ENCODE measurements at places on chromosomes 6 and 20.

DNA sequence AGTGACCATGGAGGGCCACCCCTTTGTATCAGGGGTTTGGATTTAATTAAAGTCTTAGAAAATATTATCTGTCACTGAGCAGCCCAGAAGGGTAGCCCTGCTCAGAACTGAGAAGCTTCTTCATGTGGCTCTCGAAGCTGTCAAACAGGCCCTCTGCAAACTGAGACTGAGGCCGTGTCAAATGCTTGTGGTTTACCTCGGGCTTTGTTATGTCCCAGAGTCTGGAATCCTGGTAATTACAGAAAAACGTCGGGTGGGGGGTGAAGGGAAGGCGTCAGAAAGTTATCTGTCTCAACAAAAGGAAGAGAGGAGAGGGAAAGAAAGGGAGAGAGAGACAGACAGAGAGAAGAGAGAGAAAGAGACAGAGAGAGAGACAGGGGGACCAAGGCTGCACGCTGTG, 200.8 kb downstream of the BMP7 start:
- no peak for DNase-seq

GRCh38 chr6:156794546-156795354, 17.6 kb downstream of the ARID1B start:
- no peak for DNase-seq

DNA sequence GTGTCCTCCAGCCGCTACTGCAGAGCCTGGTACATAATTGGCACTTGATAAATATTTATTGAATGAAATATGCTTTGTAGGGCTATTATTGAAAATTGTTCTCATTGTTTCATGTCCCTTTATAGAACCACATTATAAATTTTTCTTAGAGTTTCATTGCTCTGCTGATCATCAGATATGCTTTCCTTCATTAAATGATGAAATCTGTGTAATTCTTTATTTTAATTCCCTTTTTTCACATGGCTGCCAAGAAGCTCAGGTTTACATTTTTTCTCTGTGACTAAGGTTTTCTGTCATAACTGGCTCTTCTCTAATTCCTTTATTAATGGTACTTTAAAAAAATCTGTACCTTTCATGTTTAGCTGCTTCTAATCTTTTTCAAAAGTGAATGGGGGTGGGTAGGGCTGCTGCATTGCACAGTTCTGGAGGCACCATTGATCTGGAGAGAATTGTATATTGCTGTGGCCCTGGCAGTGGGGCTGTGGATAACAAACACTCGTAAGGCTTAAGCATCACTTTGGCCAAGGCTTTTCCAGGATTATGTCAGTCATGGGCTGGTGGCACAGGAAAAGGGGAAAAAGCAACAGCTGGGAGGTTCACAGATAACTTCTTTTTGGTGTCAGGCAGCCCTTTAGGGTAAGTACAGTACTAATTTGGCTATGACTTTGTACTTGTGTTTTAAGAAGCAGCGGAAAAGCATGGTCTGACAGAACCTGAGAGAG, 43.8 kb downstream of the ARFGEF2 start:
- no peak for DNase-seq

DNA sequence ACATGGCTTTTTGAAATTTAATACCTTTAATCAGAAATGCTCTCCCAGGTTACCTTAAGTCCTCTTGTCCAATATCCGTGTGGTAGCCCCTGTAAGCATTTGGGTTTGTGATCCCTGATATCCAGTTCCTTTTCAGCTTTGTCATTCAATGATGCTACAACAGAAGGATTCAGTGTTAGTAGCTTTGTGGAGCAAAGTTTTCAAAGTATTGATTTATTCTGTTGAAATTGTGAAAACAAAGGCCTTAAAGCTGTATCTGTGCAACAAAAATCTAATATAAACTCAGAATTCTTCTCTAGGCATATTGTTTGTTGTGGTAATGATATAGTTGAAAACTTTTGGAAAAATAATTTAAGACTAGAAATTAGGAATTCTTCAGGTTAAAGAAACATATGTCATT, 91.9 kb downstream of the ADGRB3 start:
- DNase-seq, result no peak

- DNase-seq, result no peak
Observed at GRCh38 chr20:23091721-23092383, 5.7 kb upstream of the CD93 start.

DNA sequence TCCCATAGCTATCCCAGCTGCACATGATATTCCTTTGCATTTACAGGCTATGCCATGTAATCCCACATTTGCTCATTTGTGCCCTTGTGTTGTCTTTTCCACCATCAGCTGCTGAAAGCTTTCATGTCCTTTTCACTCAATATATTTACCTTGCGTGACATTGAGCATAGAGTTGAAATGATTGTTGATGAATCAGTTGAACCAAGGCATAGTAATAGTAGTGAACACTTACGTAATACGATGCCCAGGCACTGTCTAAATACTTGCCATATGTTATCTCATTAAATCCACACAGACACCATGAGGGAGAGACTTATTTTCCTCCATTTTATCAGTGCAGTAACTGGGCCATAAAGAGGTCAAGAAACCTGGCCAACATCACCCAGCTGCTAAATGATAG, 13.1 kb downstream of the RNF8 start:
- DNase-seq, result peak; percentile 20

DNA sequence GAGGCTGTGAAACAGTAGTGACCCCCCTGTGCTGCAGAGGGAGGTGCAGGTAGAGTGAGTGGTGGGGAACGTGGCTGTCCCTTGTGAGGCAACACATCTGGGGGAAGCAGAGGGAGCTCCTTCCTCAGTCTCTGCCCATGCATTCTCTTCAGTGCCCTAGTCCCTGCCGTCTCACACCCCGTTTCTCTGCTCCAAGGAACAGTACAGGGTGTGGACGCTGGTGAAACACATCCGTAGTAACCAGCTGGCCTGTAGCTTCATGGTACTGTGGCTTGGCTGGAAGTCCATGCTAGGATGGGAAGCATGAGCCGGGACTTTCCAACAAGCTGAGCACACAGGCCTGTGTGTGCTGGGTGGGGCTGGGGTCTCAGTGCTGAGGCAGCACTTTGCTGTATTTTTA, 25.4 kb upstream of the CST3 start:
- DNase-seq, result no peak

- DNase-seq, result no peak
Observed at GRCh38 chr6:125220712-125221111, 67.1 kb downstream of the TPD52L1 start.

GRCh38 chr6:91097364-91097763, 510.5 kb upstream of the MAP3K7 start:
- DNase-seq, result no peak

DNA sequence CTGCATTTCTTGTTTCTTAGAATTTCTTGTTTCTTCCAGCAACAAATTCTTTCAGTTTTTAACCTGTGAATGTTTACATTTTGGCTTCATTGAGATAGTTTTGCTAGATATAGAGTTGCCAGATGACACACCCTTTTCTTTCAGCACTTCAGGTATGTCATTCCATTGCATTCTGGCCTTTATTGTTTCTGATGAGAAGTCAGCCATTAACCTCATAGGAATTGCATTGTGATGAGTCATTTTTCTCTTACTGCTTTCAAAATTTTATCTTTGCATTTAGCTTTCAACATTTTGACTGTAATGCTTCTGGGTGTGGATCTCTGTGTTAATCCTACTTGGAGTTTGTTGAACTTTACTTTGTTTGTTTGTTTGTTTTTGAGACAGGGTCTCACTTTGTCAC, 440.3 kb upstream of the HS3ST5 start:
- DNase-seq, result no peak

GRCh38 chr20:25503936-25504335, 81.4 kb downstream of the NINL start:
- DNase-seq, result no peak

- DNase-seq, result peak; percentile 58
Observed at GRCh38 chr6:45681860-45682511, 304.3 kb upstream of the SUPT3H start.

DNA sequence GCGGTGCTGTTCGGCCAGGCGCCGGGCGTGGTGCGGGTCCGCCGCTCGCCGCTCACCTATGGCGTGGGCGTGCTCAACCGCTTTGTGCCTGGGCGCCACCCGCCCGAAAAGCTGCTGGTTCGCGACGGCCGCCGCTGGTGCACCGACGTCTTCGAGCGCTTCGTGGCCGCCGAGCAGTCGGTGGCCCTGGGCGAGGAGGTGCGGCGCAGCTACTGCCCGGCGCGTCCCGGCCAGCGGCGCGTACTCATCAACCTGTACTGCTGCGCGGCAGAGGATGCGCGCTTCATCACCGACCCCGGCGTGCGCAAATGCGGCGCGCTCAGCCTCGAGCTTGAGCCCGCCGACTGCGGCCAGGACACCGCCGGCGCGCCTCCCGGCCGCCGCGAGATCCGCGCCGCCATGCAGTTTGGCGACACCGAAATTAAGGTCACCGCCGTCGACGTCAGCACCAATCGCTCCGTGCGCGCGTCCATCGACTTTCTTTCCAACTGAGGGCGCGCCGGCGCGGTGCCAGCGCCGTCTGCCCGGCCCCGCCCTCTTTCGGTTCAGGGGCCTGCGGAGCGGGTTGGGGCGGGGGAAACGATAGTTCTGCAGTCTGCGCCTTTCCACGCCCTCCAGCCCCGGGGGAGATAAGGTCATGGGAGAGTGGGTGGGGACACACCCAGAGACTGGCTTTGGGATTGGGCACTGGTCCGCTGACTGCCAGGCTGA, 15.7 kb downstream of the ADISSP start:
- DNase-seq, result no peak

- DNase-seq, result no peak
Observed at GRCh38 chr6:36343109-36343680, 6.5 kb upstream of the BNIP5 start.

All from foreskin fibroblast (primary cell).